Suppressor macrophage treated with lipopolysaccharide for 1 hour (primary cell): ENCODE measurements at places on chromosomes 16 and 17.

- peak; percentile 80 for DNase-seq
Observed at GRCh38 chr17:64418506-64419339, 28.1 kb upstream of the PECAM1 start.

DNA sequence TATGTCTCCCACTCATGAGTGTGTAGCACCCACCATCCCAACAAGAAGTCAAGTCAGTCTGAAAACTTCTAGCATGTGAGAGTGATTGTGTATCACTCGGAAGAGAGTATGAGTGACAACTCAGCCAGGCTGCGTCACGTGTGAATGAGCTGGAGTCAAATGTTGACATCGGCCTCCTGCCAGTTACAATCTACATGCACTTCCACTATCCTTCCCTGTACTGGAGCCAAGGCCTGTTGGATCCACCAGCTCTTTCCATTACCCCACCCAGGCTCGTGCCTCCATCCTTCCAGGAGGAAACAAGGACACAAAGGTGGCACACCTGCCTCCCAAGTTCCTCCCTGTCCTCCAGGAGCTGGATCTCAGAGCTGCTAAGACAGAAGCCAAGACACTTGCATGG lies 64.5 kb downstream of the ASIC2 start:
- DNase-seq = no peak

GRCh38 chr17:66949501-66949900 lies 15.0 kb upstream of the CACNG4 start:
- DNase-seq = no peak

- no peak for DNase-seq
Observed at GRCh38 chr16:49832177-49832576, 23.7 kb downstream of the ZNF423 start.

DNA sequence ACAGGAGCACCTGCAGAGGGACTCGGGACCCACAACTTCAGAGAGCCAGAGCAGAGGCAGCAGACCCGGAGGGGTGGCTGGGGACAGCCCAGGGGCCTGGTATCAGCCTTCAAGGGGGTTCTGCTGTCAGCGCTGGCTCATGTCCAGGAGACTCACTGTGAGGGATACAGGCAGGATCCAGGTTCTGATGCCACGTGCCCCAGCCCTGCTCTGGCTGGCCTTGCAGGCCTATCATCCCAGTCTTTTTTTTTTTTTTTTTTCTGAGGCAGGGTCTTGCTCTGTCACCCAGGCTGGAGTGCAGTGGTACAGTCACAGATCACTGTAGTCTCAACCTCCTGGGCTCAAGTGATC lies 9.0 kb upstream of the MTSS2 start:
- DNase-seq = no peak

DNA sequence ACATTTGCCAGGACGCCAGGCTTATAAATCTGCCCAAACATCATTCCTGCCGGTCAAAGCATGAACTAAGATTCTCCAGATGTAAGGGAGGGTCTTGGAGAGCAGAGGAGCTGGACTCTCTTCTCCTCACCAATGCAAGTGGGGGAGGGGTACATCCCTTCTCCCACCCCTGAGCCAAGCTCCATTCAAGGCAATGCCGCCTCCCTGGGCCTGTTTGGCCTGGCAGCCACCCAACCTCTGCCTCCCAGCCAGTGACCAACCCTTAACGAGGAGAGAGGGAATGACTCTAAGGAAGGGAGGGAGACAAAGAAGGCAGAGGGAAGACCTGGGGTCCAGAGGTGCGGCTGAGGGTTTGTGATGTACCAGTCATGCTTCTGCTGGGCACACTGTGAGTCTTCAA lies 13.8 kb downstream of the C17orf50 start:
- no peak for DNase-seq

DNA sequence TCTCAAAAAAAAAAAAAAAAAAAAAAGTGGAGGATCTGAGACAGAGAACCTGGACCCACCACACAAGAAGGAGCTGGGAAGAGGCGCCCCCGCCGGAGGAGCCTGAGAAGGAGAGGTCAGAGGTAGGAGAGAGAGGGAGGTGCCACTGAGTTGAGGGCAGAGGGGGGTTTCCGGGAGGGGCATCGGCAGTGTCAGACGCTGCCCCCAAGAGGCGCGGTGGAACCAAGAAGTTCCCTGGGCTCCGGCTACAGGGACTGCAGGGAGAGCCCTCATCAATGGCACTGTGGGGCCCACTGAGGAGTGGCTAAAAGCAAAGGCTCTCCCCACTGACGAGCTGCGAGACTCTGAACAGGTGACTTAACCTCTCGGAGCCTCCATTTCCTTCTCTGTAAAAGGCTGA lies 4.2 kb downstream of the CCDC42 start:
- peak; percentile 20 for DNase-seq

DNA sequence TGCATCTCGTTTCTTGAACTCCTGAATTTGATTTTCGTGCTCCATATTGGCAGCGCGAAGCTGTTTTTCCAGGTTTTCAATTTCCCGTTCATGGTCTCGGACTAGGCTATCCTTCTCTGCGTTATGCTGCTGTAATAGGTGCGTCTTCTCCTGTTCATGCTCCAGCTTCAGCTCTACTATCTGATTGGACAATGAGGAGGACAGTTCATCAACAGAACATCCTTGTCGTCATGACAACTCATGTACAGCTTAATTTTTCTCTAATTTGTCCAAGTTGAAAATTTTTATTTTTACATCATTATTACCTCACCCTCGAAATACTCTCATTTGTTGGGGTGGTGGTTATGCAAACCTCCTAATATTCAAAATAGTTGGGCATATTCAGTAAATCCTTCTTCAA lies 289.8 kb downstream of the CEP112 start:
- no peak for DNase-seq

DNA sequence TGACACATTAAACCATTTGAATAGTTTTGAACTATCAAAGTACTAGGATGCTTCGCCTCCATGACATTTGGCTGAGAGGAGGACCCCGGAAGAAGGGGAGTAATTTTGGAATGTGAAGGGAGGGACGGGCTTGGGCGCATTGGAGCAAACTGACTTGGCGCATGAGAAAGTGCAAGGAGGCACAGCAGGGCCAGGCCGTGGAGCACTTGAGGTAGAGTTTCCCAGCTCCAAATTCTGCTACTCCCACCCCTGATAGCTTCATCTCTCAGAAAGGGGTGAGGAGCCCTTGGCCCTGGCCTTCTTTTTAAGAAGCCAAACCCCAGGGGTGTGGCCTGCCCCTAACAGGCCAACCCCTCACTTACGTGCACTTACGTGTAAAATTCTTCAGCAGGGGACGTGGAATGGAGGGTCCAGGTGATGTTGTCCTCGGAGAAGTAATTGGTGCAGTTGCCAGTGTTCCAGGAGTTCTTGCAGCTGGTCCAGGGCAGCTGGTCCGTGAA lies 17.7 kb downstream of the SLC6A4 start:
- DNase-seq = no peak

- DNase-seq = no peak
Observed at GRCh38 chr16:56738221-56738620, 8.3 kb downstream of the NUP93 start.

DNA sequence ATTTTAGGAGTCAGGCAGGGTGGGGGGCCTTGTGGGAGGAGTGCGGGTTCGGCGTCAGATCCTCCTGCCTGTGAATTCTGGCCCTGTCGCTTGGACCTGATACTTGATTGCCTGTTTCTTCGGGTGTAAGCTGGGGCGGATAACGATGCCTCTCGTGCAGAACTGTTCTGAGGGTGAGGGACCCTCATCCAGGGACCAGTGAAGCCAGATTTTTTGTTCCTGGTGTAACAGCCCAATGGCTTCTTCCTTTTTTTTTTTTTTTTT lies 1.3 kb downstream of the TBCD start:
- no peak for DNase-seq

- DNase-seq = no peak
Observed at GRCh38 chr17:41939044-41939692, 8.8 kb downstream of the ODAD4 start.

DNA sequence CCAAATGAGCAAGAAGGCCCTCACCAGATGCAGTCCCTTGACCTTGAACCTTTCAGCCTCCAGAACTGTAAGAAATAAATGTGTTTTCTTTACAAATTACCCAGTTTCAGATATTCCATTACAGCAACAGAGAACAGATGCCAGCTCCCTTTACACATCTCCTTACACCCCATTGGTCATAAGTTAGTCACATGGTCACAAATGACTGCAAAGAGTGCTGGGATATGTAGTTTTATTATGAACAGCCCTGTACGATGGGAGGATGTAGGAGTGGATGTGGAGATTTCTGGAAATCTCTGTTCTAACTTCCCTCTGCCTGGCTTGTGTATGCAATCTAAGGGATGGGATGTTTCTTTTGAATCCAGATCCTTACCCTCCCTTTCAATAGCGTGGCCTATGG lies 13.3 kb upstream of the RPL38 start:
- DNase-seq = peak; percentile 51

- peak; percentile 95 for DNase-seq
Observed at GRCh38 chr17:1714427-1714979, 4.3 kb upstream of the TLCD2 start.

DNA sequence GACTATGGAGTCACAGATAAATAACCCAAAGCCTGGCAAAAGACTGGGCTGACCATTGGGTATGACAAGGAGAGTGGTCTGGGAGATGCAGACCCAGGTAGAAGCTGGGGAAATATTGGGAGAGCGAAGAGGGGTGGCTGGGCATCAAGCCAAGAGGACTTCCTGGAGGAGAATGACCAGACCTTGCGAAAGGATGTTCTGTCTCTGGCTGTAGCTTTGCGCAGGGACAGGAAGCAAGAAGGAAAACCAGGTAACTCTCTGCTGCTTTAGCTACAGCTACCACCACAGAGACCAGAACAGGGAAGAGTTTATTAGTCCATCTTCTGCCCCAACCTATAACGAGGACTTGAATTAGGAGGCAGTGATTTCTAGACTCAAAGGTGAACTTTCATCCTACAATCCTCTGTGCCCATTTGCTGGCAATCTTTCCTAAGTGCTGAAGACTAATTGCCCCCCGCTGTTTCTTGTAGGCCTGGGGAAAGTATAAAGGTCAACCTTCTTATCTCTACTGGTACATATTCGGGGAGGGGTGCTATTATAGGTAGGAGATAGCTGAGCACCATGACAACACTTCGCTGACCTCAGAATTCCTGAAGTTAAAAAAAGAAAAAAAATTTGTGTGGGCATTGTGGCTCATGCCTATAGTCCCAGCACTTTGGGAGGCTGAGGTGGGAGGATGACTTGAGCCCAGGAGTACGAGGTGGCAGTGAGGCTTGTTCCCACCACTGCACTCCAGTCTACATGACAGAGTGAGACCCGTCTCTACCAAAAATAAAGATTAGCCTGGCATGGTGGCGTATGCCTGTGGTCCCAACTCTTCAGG lies 19.1 kb upstream of the KIFC3 start:
- no peak for DNase-seq

DNA sequence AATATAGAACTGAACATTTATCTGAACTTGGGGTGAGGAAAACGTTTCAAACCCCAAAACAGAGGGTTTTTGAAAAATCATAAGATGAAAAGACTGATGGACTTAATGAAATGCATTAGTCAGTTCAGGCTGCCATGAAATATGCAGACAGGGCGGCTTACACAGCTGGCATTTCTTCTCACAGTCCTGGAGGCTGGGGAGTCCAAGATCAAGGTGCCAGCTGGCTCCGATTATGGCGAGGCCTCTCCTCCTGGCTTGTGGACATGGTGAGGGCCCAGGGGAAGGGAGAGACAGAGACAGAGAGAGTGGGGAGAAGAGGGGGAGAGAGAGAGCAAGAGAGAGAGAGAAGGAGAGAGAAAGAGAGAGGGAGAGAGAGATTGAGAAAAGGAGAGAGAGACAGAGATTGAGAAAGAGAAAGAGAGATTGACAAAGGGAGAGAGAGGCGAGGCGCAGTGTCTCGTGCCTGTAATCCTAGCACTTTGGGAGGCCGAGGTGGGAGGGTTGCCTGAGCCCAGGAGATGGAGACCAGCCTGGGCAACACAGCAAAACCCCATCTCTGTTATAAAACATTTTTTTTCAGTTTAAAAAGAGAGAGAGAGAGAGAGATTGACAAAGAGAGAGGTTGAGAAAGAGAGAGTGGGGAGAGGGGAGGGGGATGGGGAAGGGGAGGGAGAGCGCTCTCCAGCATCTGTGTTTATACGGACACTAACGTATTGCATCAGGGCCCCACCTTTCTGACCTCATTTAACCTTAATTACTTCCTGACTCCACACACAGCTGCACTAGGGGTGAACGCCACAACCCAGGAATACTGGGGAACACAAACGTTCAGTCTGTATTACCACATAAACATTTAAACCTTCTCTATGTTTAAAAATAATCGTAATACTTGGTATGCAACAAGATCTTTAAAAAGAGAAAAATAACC lies 24.6 kb upstream of the RPH3AL start:
- no peak for DNase-seq

- no peak for DNase-seq
Observed at GRCh38 chr17:65293584-65294180, 156.5 kb downstream of the RGS9 start.

DNA sequence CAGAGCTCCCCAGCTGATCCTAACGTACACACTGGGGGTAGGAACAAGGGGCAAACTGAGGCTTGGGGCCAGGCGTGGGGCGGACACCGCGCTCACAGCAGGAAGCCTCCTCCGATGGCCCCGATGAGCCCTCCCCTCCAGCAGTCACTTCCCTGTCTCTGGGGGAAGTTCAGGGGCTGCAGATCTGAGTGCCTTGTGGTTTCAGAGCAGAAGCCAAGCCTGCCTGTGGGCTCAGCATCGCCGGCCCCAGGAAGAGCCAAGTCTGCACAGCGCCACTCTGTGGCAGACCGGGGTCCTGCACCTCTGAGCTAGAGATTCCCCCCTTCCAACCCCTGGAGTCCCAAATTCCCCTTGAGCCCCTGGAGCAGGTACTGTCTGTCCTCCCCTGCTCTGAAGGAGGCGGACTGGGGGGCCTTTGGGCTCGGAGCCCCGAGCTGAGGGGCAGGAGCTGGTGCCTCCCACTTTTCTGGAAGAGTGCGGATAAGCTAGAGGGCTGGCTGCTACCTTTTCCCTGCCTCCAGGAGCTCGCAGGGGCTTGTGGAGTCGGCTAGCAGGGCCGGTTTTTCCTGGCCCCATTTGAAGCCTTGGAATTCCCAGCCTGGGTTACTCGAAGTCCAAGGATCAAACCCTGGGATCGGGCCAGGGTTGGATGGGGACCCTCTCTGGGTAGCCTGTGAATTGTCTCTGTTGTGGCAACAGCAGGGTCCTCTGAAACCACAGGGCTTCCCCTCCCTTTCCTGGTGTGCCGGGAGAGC lies 2.9 kb downstream of the GSE1 start:
- DNase-seq = peak; percentile 96
